Natural killer cell (primary cell): ENCODE measurements at places on chromosomes 7 and 10. TPM values are rescaled to one million over a fixed set of nuclear protein-coding genes. Genes with fewer than 3 reads are reported as not detected.
A peak's percentile ranks its signal among the peaks of the same experiment; 100 is the strongest.

Gene FIGNL1
- total RNA-seq, result 5.5 TPM

Gene DENND2A
- not detected for total RNA-seq

Gene ANXA8L1
- total RNA-seq, result not detected

Gene CFAP43
- not detected for total RNA-seq

Gene DDX56
- 67.8 TPM for total RNA-seq

Gene CALML5
- not detected for total RNA-seq

- H3K4me3 ChIP-seq, result no peak overlapping the region
- no peak for DNase-seq
- no peaks in the 10 kb centered on the region for H3K36me3 ChIP-seq
- H3K27ac ChIP-seq, result no peak overlapping the region
Measured at GRCh38 chr7:68682910-68683309, 915.4 kb upstream of the AUTS2 start.

DNA sequence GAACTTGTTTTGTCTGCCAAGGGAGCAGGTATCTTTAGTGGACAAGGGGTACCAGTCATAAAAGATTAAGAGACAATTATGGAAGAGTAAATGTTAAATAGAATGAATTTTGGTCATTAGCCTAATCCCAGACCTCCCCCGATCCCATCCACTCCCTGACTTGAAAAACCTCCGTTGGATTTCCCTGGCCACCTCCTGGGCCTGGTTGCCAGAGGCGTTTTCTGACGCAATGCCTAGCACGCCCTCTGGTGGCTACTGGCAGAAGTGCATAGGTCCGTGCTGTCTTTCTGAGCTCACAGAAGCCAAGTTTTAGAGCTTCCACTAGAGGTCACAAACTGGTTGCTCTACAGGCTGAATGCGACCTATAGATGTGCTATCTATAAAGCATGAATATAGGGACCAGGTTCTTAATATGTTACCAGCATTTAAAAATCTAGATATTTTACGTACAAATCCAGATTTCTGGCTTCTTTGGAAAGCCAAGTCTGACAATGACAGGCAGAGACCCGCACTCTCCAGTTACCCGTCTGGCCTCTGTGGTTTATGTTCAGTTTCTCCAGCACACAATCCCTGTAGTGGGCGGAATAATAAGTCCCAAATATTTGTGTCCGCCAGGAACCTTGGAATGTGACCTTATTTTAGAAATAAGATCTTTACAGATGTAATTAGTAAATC, 39.8 kb downstream of the SPOCK2 start:
- no peak overlapping the region for H3K4me3 ChIP-seq
- H3K27me3 ChIP-seq, result no peaks in the 10 kb centered on the region
- no peak overlapping the region for H3K27ac ChIP-seq
- H3K4me1 ChIP-seq, result no peaks in the 10 kb centered on the region
- DNase-seq, result peak; percentile 85

DNA sequence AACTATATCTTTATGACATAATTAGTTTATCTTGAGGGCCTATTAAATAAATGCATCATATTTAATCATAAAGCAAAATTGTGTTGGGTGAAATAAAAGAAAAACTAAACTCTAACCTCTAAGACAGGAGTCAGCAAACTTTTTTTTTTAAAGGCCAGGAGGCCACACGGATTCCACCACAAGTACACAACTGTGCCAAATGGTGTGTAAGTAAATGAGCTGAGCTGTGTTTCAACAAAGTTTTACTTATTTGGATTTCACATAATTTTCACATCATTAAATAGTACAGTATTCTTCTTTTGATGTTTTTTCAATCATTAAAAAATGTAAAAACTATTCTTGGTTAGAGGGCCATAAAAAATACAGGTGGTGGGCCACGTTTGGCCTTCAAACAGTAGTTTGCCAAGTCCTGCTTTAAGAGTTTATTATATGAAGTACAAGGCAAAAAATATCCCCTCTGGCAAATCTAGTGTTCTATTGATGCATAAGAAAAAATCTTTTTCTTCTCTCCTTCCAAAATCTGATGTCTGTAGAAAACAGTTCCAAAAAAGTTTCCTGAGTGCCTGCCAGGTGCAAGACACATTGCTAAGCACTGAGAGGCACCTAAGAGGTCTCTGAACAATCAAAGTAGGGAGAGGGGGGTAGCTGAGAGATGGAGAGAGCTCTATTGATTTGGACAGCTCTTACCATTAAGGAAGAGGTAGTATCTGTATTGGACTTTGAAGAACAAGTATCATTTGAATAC, 26.5 kb upstream of the SPOCK2 start:
- no peak overlapping the region for H3K27ac ChIP-seq
- no peaks in the 10 kb centered on the region for H3K4me1 ChIP-seq
- H3K27me3 ChIP-seq, result no peaks in the 10 kb centered on the region
- peaks cover 5% of the 10 kb centered on the region for H3K36me3 ChIP-seq

- H3K36me3 ChIP-seq, result no peaks in the 10 kb centered on the region
- peak overlapping the region; percentile 82 for H3K27ac ChIP-seq
- DNase-seq, result no peak
- H3K4me3 ChIP-seq, result no peak overlapping the region
Measured at GRCh38 chr7:152336754-152337368, 98.9 kb downstream of the KMT2C start.

- H3K4me1 ChIP-seq, result no peaks in the 10 kb centered on the region
- no peak overlapping the region for H3K27ac ChIP-seq
- no peak overlapping the region for H3K4me3 ChIP-seq
- no peaks in the 10 kb centered on the region for H3K36me3 ChIP-seq
- no peaks in the 10 kb centered on the region for H3K27me3 ChIP-seq
- DNase-seq, result no peak
Measured at GRCh38 chr7:105496521-105496920, 25.6 kb downstream of the PUS7 start.

DNA sequence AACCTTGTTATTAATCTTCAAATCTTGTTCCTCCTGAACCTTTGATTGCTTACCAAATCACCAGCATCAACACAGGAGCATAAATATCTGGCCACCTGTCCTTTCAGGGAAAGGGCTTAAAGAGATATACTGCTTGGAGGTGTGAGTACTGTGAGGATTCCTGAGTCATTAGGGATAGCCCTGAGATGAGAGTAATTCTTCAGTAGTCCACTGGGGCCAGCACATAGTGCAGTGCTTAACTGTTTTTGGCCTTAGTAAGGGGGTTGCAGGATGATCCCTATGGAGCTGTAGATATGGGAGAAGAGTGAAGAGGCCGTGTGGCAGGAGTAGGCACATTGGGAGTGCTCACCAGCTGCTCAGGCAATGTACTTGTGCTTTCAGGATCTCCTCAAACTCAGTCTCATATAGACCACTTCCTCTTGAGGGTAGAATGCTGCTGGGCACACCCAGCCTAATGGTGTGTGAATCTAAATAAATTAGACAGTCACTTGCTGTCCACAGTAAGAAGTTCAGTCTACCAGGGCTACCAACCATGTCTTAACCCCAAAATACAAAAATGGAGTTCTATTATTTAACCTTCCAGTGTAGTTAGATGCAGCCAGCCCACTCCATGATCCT, 26.5 kb upstream of the GPR141 start:
- H3K36me3 ChIP-seq, result no peaks in the 10 kb centered on the region
- no peak for DNase-seq
- peaks cover 22% of the 10 kb centered on the region for H3K4me1 ChIP-seq
- peak overlapping the region; percentile 12 for H3K4me3 ChIP-seq

- no peaks in the 10 kb centered on the region for H3K27me3 ChIP-seq
- H3K4me1 ChIP-seq, result peaks cover 6% of the 10 kb centered on the region
- no peak for DNase-seq
- H3K27ac ChIP-seq, result no peak overlapping the region
Measured at GRCh38 chr10:15140698-15141097, 27.8 kb downstream of the NMT2 start.

- no peak overlapping the region for H3K27ac ChIP-seq
- no peak overlapping the region for H3K4me3 ChIP-seq
- no peaks in the 10 kb centered on the region for H3K27me3 ChIP-seq
- H3K4me1 ChIP-seq, result no peaks in the 10 kb centered on the region
- H3K36me3 ChIP-seq, result no peaks in the 10 kb centered on the region
Measured at GRCh38 chr10:123865880-123866279, 25.7 kb downstream of the CPXM2 start.

- no peaks in the 10 kb centered on the region for H3K36me3 ChIP-seq
- no peak for DNase-seq
- H3K27ac ChIP-seq, result no peak overlapping the region
- H3K27me3 ChIP-seq, result no peaks in the 10 kb centered on the region
- no peaks in the 10 kb centered on the region for H3K4me1 ChIP-seq
Measured at GRCh38 chr10:78699971-78700370, 368.8 kb upstream of the ZMIZ1 start.

DNA sequence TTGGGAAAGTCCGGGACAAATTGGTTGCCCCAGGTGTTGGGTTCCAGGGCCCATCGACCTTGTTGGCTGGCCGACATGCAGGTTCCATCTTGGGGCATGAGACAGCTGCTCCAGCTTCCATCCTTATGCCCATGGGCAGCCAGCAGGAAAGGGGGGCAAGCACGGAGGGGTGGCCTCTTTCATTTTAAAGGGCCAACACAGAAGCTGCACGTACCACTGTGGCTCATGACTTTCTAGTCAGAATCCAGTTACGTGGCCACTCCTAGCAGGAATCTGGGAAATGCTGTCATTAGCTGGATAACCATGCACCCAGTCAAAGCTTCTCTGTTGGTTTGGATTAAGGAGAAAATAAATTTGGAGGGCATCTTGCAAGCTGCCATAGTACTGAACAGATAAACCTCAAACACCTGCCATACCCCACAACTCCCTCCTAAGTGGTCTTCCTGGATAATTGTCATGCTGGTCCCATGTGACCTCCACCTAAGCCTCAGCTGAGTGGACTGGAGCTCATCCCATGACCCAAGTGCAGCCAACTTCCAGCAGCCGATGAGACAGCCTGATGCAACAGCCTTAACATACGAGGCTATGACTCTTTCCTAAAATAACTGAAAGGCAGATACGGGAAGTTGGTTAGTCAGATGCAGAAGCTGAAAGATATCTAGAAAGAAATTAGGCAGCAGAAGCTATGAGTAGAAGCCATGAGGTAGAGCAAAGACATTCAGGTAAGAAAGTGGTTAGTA, 21.4 kb upstream of the GSDME start:
- H3K27ac ChIP-seq, result no peak overlapping the region
- H3K36me3 ChIP-seq, result no peaks in the 10 kb centered on the region
- no peaks in the 10 kb centered on the region for H3K4me1 ChIP-seq
- no peak overlapping the region for H3K4me3 ChIP-seq
- DNase-seq, result no peak
- H3K27me3 ChIP-seq, result no peaks in the 10 kb centered on the region

DNA sequence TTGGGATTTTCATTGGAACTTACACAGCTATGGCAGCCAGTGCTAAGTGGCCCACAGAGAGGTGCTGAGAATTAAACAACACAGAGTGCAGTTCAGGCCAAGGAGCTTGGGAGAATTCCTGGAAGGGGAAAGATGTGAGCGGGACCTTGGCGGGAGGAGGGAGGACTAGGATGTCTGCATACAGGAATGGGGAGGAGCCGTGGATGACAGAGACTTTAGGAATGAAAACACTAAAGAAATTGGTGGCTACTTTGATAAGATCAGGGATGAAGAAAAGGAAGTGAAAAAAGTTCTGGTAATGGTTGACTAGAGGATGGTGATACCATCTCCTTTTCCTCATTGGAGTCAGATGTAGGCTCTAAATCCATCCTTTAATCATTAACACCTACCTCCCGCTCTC, 234.2 kb upstream of the FZD8 start:
- no peak overlapping the region for H3K27ac ChIP-seq
- no peak overlapping the region for H3K4me3 ChIP-seq
- DNase-seq, result no peak
- no peaks in the 10 kb centered on the region for H3K27me3 ChIP-seq

DNA sequence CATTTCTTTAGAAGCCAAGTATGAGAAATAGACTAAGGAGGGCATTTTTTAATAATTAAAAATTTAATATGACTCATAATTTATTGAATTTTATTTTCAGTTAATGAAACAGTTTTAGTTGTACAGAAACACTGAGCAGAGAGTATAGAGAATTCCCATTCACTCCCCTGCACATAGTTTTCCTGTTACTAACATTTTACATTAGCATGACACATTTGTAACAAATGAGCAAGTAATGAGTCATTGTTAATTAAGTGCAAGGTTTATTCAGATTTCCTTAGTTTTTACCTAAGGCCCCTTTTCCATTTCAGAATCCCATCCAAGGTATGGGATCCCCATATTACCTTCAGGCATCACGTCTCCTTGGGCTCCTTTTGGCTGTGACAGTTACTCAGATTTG, 271.5 kb upstream of the FZD8 start:
- H3K36me3 ChIP-seq, result no peaks in the 10 kb centered on the region
- no peaks in the 10 kb centered on the region for H3K27me3 ChIP-seq
- no peak overlapping the region for H3K4me3 ChIP-seq
- no peak overlapping the region for H3K27ac ChIP-seq
- no peaks in the 10 kb centered on the region for H3K4me1 ChIP-seq
- no peak for DNase-seq

- DNase-seq, result no peak
- H3K36me3 ChIP-seq, result no peaks in the 10 kb centered on the region
- H3K4me3 ChIP-seq, result no peak overlapping the region
Measured at GRCh38 chr7:129089521-129090212, 34.8 kb upstream of the TNPO3 start.
